ENCODE measurements at places on chromosomes 12 and 14.
A peak's percentile ranks its signal among the peaks of the same experiment; 100 is the strongest.

- no peak for DNase-seq
These were observed 76.4 kb upstream of the BCAT1 start for GRCh38 chr12:25025260-25025659.

- DNase-seq: no peak
These were observed 32.9 kb downstream of the ADIPOR2 start for GRCh38 chr12:1723721-1724120.

- no peak for DNase-seq
These were observed 33.6 kb upstream of the CRY1 start for GRCh38 chr12:107126796-107127481.

GRCh38 chr14:89600950-89601826, 184.2 kb upstream of the FOXN3 start:
- DNase-seq: no peak

- no peak for DNase-seq
These were observed 39.9 kb downstream of the NINJ2 start for GRCh38 chr12:623172-623864.

DNA sequence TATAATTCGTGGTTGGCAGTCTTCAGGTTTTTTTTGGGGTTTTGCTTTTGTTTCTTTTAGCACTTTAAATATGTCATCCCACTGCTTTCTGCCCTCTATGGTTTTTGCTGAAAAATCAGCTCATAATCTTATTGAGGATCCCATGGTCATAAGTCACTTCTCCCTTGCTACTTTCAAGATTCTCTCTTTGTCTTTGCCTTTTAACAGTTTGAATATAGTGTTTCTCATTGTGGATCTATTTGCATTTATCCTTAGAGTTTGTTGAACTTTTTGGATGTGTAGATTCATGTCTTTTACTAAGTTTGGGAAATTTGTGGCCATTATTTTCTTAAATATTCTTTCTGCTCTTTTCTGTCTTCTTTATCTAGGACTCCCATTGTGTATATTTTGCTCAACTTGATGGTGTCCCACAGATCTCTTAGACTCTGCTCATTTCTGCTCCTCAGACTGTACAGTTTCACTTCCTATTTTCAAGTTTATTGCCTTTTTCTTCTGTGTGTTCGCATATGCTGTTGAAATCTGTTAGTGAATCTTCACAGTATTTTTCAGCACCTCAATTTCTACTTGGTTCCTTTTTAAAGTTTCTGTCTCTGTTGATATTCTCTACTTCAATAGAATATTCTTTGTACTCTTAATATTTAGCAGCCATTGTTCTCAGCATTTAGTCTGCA, 70.8 kb downstream of the WNK1 start:
- DNase-seq: no peak

GRCh38 chr14:42665083-42665482, 1058.4 kb downstream of the LRFN5 start:
- DNase-seq: no peak

DNA sequence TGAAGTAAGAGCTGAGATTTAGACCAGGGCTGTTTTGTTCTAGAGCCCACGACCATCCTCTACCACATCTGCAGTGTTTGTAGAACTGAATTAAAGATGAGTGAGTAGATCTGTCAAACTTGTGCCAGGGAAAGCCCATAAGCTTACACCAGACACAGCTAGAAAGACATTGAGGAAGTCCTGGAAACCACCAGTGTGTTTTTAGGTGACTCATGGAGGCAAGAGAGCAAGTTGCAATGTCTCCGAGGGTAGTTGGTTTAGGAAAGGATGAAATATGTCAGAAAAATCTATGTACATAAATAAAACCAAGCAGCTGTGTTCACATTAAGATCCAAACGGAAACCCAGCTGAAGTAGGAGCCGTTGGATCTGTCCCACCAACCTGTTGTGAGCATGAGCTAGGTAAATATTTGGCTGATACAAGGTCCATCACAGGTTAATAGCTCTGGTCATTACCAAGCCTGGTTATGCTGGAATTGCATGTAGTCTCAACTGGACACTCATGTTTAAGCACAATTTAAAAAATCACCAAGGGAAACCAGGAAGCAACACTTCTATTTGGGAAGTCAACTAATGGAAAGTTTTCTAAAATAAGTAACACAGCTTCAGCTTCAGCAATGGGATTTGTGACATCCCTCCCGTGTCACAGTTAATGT, 49.9 kb upstream of the PLEKHG3 start:
- DNase-seq: no peak

DNA sequence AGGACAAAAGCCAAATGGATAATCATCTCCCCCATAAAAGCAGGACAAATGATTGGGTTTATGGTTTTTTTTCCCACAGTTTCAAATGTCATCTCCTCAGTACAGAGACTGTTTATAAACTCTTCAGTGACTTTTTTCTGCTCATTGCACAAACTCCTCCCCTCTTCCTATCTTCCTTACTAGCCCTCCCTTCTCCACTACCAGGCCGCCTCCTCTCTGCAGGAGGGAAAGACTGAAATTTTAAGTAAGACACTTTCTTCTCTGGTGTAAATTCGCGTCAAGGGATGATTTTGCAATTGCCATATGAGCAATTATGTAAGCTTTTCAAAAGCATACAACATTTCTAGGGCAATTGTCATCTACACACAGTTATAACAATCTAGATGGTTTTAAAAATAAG, 37.0 kb downstream of the BTG1 start:
- no peak for DNase-seq

DNA sequence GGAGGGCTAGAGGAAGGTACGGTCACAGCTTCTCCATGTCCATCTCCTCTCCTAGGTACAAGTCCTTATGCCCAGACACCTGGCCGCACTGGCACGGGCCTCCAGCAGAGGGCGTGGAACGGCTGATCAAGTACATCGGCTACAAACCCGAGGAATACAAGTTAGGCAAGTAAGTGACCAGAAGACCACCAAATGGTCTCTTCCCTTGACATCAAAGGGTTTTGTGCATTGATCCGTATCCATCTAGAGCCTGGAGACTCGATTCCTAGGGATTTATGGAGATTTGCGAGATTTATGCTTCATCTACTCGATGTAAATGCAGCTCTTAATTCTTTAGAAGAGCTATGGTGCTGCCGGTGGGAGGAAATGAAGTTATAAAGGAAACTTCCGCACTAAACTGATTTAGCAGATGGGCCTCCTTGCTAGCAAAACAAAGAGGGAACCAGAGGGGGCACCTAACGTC, 44.2 kb downstream of the KCTD10 start:
- peak; percentile 3 for DNase-seq

- DNase-seq: no peak
These were observed 119.7 kb downstream of the SLC25A47 start for GRCh38 chr14:100442498-100443490.

- no peak for DNase-seq
These were observed 192.8 kb downstream of the TBX5 start for GRCh38 chr12:114213055-114213581.

DNA sequence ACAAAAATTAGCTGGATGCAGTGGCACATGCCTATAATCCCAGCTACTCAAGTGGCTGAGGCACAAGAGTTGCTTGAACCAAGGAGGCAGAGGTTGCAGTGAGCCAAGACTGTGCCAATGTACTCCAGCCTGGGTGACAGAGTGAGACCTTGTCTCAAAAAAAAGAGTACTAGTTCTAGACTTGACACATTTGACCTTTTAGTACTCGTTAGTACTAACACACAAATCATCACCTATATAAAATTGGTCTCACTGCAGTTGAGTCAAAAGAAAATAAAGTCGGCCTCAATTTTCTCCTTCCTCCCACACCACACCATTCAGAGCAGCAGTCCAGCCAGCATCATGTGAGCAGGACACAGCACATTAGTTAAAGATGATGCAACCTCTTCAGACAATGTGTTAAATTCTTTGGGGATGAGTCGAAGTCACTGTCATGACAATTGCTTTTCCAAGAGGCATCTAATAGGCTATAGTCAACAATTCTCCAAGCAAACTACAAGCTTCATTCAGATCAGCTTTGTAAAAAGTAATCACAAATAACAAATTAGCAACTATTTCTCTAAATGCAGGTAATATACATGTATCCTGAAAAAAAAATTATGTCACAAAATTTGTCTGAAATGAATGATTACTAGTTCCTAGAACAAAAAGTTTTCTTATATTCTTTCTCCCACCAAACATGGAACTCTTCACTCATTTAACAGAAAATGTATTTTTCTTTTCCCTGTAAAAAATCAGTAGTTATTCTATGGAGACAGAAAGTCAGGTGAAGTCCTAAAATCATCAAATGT, 55.6 kb downstream of the CLIP1 start:
- no peak for DNase-seq

DNA sequence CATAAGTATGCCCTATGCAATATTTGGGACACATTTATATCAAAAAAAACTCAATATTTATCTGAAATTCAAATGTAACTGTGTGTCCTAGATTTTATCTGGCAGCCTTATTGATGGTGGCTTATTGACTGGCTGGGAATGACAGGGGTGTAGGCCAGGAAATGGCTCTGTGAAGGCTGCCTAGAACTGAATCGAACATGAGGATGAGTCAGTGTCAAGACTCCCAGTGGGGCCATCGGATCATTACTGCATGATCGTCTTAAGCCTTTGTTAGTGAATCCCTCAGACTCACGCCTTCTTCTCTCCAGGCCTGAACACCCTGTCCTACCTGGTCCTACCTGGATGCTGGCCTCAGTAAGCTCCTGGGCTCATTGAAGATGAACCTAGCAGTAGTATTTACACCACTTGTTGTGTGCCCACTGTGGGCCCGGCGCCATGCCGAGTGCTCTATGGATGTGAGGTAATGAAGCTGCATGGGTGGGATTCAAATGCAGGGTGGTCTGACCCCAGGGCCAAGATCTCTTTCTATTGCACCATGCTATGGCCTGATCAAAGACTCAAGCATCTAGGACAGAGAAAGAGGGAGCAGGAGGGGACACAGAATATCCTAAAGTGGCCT, 21.0 kb upstream of the FAIM2 start:
- no peak for DNase-seq

DNA sequence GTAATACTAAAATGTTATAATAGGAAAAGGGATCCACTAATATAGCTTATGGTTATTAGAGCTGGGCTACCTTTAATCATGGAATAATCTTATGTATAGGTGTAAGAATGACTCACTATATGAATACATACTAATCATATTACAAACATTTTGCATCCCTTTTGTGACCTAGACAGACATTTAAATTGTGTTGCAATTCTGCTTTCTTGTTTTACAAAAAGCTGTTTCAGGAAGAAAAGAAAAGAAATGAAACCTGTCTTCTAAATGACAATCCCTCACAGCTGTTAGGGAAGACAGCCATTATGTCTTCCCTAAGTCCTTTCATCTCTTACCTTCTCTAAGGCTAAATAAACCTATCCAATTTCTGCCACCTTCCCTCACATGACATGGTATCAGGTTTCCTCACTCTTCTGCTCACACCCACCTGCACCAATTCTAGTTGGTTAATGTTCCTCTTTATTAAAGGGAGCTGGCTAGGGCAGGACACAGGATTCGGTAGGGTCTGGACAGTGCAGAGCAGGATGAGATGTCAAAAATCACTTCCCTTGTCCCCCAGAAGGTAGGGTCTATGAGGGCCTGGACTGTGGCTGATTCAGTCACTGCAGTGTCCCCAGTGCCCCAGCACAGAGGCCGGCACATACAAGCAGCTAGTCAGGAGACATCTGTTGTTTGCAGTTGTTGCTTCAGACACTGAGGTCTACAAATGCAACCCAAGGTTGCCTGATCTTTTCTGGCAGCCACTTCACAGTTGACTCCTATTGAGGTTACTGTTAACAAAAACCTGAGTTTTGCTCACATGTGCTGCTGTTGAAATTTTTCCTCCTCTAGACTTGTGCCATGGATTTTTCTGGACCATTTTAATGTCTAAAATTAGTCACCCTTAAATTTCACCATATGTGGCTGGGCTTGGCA, 3.7 kb downstream of the DHRS7 start:
- DNase-seq: no peak

GRCh38 chr14:68182492-68182891, 362.9 kb downstream of the RAD51B start:
- no peak for DNase-seq

GRCh38 chr12:68506619-68507018, 104.1 kb upstream of the RAP1B start:
- DNase-seq: no peak

- DNase-seq: no peak
These were observed 146.5 kb downstream of the SRGAP1 start for GRCh38 chr12:63990828-63991547.

DNA sequence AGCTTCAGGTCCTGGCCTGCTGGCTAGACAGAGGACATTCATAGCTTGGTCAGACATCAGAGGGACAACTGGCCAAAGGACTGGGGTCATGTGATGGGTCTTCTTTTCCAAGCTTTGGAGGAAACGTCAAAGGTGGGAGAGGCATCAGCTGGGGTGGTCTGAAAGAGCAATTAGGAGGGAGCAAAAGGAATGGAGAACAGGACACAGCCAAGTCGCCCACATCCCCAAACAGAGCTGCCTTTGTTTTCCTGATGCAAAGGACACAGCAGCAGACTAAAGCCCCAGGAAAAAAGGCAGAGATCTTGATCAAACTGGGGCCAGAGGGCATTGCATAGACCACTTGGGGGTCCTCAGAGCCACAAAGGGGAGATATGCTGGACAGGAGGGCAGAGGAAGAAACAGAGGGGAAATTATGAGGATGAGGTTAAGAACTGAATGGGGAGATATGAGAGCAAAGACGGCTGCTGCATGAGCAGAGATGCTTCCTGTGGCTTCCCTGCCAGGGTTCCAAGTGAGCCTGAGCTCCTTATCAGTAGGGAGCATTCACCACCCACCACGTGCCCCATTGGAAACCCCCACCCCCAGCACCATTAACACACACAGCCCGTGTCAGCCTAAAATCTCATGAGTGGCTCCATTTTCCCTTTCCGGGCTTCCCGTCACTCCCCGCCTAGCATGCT, 62.4 kb downstream of the ANO2 start:
- no peak for DNase-seq

DNA sequence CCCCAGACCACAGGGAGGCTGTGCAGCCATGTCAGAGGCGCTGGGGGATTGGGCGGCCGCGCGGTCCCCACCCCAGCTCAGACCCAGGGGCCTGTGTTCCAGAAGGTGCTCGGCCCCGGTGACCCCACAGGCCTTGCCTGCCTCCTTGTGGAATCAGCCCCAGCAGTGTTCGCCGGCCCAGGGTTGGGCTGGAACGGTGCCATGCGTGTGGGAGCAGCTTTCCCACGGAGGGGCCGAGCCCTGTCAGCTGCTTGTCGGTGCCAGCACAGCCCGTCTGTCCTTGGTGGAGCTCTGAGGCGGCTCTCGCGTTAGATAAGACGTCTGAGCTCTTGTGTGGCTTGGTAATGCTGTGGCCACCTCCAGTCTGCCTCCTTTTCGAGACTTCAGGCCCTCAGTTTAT, 8.5 kb downstream of the ZFYVE21 start:
- DNase-seq: no peak

DNA sequence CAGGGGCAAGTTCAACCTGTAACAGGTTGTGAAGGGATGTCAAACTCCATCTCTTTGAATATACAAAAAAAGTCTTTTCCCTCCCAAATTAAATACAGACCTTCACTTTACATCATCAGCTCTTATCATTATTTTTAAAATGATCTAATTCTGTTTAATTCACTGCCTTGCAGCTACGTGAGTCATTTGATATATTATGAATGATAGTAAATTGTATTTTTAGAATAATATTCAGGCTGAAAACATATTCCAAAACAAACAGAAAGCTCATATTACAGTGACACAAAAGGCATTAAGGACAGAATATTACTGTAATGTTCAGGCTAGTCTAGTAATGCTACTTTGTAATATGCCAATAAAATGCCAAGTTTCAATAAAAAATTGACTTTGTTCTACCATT, 53.3 kb downstream of the BCAT1 start:
- no peak for DNase-seq

- DNase-seq: no peak
These were observed 49.1 kb downstream of the RASSF8 start for GRCh38 chr12:26007566-26007965.
